Spinal cord (tissue), 10 donors: ENCODE measurements at places on chromosomes 3 and 15. TPM values are rescaled to one million over a fixed set of nuclear protein-coding genes. Genes with fewer than 3 reads are reported as not detected.

CEMIP gene
- 11.6 TPM for polyA plus RNA-seq

DNAH12 gene
- 6.1 TPM for polyA plus RNA-seq

CERS3 gene
- polyA plus RNA-seq = 0.55 TPM

LYZL4 gene
- not detected for polyA plus RNA-seq

IREB2 gene
- 40.6 TPM for polyA plus RNA-seq
